ENCODE measurements at places on chromosomes 3 and 15.

DNA sequence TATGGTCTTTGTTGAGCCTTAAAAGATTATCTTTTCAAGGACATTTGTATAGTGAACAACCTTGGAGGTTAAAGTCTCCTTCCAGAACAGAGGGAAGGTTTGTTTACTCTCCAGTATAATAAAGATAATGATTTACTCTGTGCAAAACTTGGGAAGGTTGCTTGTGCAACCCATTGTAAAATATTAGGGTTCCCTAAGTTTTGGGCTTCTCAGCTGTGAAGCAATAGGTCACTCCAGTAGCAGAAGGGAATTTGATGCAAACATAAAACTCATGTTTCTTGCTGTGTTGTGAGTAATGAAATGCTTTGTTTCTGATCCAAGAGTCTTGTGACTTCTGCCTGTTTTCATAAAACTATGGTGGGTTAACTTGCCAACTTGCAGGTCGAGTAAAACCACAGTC, 177.5 kb downstream of the SUCNR1 start:
- DNase-seq: no peak

DNA sequence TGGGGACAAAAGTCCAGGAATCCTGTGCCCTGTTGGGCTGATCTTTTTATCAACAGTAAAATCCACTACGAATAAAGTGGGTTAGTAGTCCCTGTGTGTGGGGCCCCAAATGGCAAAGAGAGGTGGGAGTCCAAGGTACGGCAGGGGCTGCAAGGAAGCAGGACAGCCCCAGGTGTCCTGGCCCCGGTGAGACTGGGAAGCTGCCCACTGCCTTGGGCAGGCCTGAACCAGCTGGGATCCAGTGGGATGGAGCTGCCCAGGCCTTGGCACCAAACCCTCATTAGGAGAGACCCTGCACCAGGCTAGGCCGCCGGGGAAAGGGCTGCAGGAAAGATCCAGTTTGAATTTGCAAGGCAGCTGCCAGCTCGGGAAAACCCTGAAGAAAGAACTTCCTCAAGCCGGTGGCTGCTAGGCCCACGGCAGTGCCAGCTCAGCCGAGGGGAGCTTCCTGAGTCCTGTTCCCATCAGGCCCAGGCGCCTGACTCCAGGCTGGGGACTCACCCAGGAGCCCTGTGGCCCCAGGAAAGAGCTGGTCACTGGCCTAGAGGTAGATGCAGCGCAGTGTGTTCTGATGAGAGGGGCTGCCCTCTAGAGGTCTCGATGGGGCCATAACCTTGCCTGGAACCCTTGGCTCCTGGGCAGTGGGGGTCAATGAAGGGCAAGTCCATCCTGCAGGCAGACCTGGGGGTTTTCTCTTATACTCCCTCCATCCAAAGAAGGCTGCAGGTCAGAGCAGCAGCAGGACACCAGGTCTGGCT, 14.4 kb upstream of the GNAI2 start:
- no peak for DNase-seq

GRCh38 chr3:194005930-194006501, 129.9 kb upstream of the HES1 start:
- DNase-seq: no peak

GRCh38 chr3:11718637-11719405, 75.1 kb upstream of the VGLL4 start:
- DNase-seq: no peak

GRCh38 chr3:101484805-101485620, 28.0 kb downstream of the SENP7 start:
- DNase-seq: no peak

- DNase-seq: no peak
Measured at GRCh38 chr3:67215690-67216089, 217.6 kb downstream of the KBTBD8 start.

DNA sequence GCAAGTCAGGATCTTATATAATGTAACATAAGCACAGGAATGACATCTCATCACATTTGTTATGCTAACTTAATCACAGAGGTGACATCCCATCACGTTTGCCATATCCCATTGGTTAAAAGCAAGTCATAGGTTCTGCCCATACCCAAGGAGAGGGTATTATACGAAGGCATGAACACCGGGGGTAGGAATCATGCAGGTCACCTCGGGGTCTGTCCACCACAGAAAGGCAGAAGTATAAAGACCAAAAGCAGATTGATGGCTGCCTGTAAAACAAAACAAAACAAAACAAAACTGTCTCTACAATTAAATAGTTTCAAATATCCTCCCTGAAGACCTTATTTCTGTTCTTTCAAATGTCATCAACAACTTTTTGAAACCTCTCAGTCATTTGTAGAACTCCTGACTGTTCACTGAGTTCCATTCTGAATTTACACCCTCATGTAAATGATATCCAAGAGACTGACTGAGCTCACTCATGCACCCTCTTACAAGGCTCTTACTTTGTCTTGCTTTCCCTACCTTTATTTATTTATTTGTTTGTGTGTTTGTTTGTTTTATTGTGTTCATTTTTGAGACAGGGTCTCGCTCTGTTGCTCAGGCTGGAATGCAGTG, 22.7 kb upstream of the ZNF639 start:
- no peak for DNase-seq

GRCh38 chr3:55719508-55719907, 232.4 kb upstream of the WNT5A start:
- DNase-seq: no peak

GRCh38 chr15:89533861-89534544, 37.6 kb upstream of the RHCG start:
- no peak for DNase-seq

GRCh38 chr15:58538225-58538727, 106.5 kb downstream of the LIPC start:
- no peak for DNase-seq

- DNase-seq: no peak
Measured at GRCh38 chr15:44812029-44812517, 75.7 kb downstream of the TRIM69 start.

DNA sequence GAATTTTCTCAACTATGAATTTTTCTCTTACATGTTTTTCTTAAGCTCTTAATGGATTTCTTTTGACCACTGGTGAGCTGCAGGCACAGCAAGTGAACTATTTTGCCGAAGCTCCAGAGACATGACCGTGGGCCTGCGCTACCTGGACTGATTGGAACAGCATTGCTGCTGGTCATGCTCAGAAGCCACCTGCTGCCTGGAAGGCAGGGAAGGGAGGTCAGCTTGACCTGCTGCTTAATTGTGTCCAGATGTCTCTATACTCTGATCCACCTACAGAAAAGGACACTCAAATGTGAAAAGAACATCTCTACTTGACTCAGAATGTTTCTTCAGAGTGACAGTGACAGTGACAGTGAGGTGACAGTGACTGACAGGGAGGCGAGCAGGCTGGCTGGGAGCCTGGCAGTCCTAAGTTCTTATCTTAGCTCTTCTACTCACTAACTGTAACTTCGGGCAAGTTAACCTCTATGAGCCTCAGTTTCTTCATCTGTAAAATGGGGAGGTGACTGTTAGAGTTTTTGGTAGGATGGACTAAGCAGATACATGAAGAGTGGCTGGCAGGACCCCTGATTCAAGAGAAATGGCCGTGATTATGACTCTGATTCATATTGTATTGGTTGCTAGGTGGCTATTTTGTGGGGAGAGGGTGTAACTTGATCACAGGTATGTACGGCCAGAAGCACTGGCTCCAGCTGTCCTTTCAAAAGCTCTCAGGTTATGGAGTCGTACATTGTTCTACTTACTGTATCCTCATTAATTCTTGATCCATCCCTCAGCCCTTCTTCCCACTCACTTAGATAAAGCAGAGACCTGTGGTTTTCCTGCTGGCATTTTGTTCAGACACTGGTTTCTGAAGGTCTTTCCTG, 54.8 kb upstream of the DLG1 start:
- no peak for DNase-seq

- DNase-seq: peak; percentile 1
Measured at GRCh38 chr3:72997421-72997961, 880 bp downstream of the PPP4R2 start.

DNA sequence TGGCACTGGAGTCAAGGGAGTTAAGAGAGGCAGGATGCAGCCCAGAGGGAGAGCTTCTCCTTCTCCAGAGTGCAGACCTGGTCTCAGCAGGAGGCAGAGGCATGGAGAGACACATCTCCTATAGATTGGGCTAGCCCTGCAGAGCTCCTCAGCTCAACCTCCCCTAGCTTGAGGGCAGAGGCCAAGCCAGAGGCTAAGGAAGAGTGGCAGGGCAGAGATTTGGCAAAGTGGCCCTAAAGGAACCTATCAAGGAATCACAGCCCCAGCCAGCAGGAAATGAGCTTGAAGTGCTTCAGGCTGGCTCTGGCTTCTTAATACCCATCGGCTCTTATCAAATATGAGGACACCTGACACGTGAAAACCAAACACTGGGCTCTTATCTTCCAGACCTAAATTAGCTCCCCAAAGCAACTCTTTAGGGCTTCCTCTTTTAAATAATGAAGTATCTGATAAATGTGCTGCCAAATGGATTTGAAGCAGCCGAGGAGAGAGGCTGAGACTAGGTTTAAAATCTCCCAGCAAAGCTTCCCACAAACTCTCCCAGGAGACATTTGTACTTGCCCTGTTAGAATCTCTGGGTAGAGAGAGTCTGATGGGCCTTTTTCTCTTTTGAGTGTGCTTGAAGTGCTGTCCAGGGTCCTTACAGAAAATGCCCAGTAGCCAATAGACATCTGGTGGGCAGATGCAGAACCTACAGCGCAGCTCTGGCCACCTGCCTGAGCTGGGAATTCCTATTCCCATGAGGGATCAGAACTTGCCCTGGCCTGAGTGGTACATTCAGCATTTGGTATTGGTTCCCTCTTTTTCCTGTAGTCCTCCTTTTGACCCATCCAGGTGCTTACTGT, 271.4 kb downstream of the CLSTN2 start:
- DNase-seq: no peak

DNA sequence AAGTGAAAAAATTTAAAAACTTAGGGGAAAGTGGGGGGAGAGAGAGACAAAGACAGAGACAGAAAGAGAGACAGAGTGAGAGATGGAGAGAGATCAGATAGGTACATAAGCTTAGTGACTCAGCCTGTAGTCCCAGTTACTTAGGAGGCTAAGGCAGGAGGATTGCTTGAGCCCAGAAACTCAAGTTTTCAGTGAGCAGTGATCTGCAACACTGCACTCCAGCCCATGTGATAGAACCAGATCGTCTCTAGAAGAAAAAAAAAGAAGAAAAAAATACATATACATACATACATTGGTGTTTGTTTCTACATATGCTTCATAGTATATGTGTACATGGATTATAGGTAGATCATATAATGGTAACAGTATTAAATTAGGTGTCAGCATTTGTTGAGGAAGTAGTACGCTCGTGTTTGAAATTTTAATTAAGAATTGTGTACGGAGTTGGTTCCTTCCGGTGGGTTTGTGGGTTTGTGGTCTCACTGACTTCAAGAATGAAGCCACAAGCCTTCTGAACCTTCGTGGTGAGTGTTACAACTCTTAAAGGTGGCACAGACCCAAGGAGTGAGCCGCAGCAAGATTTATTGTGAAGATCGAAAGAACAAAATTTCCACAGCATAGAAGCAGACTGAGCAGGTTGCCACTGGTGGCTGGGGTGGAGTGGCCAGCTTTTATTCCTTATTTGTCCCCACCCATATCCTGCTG, 38.3 kb upstream of the SNRPN start:
- no peak for DNase-seq

GRCh38 chr3:7754653-7755441, 746.8 kb upstream of the LMCD1 start:
- no peak for DNase-seq

DNA sequence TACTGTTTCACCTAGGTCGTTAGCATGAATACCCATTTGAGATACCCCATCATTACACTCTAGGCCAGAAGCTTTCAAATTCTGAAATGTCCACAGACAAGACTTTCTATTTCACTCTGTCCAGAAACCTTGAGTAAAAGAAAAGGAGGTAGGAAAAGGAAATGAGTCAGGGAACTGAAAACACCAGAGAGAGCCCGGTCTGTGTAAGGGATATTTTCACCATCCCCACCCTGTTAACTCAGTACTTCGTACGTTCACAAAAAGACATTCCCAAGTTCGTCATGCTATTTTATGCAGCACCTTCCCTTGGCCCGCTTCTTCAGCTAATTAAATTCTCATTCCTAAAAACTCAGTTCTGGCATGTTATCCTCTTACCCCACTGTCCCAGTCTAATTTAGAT, 89.4 kb upstream of the SOX2 start:
- no peak for DNase-seq

DNA sequence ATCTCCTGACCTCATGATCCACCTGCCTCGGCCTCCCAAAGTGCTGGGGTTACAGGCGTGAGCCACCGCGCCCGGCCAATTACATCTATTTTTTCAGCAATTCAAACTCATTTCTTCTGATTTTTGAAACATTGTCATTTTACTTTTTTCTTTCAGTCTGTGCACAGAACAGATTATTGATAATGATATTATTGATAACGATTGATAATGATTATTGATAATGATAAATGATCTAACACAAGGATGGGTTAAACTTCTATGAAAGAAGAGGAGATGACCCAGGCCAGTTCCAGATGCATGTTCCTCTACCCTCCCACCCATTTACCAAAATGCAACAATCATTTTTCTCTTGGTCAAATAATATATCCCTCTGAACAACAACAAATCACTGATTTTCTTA, 118.0 kb downstream of the CTNNB1 start:
- no peak for DNase-seq

GRCh38 chr15:95595759-95596158, 734.7 kb upstream of the NR2F2 start:
- no peak for DNase-seq

DNA sequence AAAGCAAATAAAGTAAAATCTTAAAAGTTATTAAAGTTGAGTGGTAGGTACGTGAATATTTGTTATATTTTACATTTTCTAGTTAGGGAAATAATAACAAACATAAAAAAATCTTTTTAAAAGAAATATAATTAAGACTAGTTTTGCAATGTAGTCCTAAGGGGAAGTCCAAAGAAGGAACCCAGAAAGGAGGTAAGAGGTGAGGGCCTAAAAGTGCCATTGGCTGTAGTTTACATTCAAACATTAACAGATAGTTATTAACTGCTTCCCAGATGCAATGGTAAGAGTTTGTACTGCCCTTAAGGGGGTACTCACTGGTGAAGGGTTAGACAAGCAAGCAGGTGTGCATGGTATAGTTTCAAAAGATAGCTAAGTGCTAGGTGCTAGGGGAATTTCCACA, 79.2 kb downstream of the B3GALNT1 start:
- DNase-seq: no peak

- no peak for DNase-seq
Measured at GRCh38 chr3:102673271-102674115, 238.7 kb downstream of the ZPLD1 start.

GRCh38 chr3:87410110-87410509, 133.7 kb upstream of the POU1F1 start:
- no peak for DNase-seq

GRCh38 chr3:16337856-16338540, 73.0 kb downstream of the OXNAD1 start:
- DNase-seq: no peak

Data from stimulated activated CD8-positive, alpha-beta memory T cell treated with anti-CD3 and anti-CD28 coated beads, Interleukin-4, amount 100 ng/mL, for 1 hour (primary cell).